Endothelial cell of umbilical vein (primary cell): ENCODE measurements at places on chromosomes 5 and 9. TPM values are rescaled to one million over a fixed set of nuclear protein-coding genes. Genes with fewer than 3 reads are reported as not detected.

DNA sequence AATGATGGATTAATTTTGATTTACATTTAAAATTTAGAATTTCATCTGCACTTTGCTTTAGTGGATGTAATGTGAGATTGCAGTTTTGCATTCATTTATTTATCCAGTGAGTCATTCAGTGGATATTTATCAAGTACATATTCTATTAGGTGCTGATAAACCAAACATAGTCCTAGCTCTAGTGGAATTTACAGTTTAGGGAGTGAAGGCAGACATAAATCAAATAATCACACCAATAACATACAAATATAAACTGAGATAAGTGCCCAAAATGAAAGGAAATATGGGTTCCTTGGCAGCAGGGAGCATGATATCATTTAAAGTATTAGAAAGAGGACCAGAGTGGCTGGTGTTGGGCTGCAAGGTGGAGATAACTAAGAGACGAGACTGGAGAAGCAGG is 14.7 kb upstream of the NIPBL start:
- DNase-seq: no peak

GRCh38 chr5:75603371-75603770 is 7.9 kb upstream of the ANKDD1B start:
- peak; percentile 66 for DNase-seq

DNA sequence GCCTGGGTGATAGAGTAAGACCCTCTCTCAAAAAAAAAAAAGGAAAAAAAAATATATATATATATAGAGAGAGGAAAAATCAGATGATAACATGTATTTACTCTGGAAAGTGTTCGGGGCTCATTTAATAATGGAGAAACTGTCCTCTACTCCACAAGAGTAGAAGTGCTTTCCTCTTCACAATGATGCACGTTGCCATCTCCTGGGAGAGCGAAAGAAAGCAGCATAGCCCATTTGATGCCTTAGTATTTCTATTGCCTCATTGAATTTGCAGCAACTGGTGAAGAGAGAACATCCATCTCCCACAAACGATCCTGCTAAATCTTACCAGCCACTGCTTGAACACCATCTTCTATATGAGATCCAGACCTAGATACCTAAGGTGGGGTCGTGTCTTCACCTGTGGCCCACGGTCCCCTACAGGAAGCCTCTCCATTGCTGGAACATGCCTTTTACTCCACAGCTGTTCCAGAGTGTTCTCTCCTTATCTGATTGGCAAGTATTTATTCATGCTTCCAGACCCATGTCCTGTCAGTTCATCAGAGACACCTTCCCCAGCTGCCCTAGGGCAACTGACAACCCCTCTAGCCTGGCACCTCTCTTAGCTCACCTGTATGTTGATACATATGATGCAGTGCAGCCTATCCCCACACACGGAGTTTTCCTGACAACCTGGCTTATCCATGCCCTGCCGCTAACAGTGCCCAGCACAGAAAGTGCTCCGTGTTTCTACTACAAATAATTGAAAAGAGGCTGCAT is 115.3 kb downstream of the MARCHF11 start:
- DNase-seq: no peak

Gene MEIKIN
- total RNA-seq: not detected in 2 replicates

DNA sequence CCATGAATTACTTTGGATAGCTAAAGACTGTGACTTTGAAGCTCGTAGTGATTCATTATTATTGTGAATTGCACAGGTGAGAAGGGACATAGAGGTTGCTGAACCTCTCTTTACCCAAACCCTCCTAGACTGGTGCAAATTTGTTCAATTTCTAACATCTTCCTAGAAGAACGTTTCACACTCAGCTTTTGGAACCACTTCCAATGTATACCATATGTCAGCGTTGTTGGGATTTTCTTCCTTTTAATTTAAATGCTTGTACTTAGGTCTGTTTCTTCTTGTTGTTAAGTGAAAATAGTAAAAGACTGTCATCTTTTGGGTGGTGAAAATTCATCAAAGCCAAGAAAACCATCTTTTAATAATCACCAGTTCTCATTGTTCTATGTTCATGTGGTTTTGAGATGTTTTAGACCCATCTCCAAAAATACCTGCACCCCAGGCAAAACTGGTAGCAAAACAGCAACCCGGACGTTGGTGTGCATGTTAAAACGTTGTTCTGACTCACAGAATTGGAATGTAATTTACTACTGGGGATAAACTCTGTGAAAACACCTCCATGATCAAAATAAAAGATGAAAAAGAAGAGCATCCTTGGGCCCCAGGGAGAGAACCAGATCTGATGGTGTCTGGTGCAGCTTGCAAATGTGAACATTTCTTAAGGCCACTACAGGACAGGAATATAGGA is 238.3 kb downstream of the NPR3 start:
- DNase-seq: no peak

- DNase-seq: peak; percentile 14
Measured at GRCh38 chr5:8750100-8750499, 795.8 kb downstream of the SEMA5A start.

GRCh38 chr9:35488566-35489312 is 1.2 kb upstream of the RUSC2 start:
- no peak for DNase-seq

Gene HAVCR2
- total RNA-seq: 0.42 TPM in 1 of 2 replicates, not detected in the other
